ENCODE measurements at places on chromosomes 6 and 20.
A peak's percentile ranks its signal among the peaks of the same experiment; 100 is the strongest.

DNA sequence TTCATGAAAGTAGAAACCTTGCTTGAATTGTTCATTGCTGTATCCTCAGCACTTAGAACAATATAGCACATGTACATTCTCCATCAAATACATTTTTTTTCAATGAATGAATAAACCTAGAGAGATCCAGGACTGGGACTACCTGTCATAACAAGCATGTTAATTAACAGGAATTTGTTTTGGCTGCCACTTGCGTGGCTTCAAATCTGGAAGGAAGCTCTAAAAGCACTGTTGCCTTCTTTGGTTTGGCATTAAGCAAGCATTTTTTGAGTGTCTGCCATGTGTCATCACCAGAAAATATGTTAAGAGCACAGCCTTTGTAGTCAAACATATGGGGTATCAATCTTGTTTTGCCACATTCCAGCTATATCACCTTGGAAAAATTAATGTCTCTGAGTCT is 131.9 kb upstream of the BACH2 start:
- no peak for DNase-seq

DNA sequence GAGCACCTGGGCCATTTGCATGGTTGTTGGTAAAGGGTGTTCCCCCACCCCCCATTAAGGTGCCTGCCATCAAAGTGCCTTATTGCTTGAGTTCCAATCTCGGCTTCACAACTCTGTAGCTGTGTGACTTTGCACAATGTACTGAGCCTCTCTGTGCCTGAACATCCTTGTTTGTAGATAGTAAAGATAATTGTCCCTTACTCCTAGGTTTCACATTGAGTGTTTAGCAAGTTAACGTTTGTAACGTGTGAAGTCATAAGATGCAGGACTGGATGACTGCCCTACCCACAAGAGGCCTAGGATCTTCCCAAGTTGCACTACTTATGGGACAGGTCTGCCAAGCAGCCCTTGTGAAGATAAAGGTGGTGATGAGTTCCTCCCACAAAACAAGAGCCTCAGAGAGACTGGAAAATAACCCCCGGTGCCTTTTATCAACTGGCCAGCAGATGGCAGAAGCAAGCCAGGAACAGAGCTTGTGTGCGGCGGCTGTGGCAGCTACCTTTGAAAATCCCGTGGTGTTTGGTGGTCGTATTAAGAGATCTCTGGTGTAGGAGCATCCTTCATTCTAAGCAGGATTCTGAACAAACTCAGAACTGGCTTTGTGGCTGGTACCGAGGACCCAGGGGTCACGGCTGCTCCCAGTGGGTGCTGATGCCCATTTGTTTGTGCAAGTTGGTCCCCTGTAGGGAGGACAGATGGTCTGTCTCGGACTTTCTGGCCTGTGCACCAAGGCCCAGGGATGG is 99.1 kb downstream of the CDH26 start:
- DNase-seq, result peak; percentile 77

GRCh38 chr6:106536357-106536756 is 92.9 kb downstream of the RTN4IP1 start:
- DNase-seq, result no peak

- DNase-seq, result no peak
These were observed 162.5 kb downstream of the WDR27 start for GRCh38 chr6:169539176-169539897.

GRCh38 chr6:133184798-133185372 is 56.3 kb upstream of the EYA4 start:
- no peak for DNase-seq

- DNase-seq, result no peak
These were observed 22.8 kb upstream of the CLDN20 start for GRCh38 chr6:155240905-155241600.

DNA sequence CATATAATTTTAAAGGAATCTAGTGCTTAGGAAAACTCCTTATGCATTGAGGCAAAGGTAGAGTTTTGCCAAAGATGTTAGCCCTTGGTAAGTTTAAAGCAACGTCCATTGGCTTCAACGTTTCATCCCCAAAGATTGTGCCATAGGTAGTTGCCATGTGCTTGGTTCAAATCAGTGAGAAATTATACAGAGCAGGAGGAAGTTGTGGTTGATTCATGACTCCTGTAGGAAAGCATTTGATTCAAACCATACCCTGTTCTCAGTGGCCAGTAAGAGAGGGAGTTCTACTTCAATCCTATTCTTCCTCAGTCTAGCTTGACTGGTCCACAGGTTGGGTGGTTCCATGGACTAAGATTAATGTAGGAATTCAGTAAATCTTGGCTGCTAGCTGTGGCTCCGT is 535.6 kb downstream of the QKI start:
- no peak for DNase-seq

DNA sequence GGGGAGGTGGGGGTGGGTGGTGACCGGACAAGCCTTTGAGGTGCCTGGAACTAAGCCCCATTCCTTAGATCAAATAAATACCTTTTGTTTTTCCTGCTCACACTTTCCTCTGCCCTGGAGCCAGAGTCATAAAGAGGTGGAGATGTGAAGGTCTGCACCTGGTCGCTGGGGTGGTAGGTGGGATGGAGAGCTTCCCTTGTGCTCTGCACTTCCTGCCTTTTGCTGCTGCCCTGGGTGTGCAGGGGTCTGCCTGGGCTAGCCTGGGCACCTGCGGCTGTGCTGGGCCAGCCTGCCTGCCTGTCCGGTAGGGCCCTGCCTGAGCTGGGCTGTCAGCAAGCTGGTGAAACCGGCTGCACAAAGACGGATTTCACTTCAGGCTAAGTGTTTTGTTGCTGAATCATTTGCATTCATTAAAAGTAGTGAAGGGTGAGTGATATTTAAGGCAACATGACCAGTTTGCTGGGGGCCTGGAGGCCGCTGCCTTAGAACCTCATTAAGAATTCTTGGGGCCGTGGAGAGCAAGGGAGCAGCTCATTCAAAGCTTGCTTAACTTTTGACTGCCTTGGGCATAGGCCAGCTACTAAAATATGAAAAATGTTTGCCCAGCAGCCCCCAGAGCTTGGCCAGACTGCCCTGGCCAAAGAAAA is 20.5 kb downstream of the PTK7 start:
- DNase-seq, result no peak

DNA sequence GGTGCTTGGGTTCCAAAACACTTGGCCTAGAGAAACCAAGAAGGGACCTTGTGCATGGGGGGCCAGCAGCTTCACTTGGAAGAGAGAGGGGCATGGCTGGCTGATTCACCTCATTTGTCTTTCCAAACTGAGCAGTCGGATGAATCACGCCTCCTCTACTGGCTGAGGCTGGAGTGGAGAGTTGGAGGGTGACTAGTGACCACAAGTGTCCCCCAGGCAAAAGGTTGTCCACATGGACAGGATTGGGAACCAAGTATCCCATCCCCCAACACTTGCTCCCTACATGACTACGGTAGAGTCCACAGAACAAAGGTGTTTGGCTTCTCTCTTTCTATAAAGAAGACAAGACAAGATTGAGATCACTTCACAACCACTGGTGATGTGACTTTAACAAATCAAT is 875.6 kb downstream of the QKI start:
- DNase-seq, result no peak

GRCh38 chr6:85680388-85680787 is 37.7 kb upstream of the SYNCRIP start:
- no peak for DNase-seq

- no peak for DNase-seq
These were observed 18.0 kb downstream of the TFEB start for GRCh38 chr6:41717392-41717736.

DNA sequence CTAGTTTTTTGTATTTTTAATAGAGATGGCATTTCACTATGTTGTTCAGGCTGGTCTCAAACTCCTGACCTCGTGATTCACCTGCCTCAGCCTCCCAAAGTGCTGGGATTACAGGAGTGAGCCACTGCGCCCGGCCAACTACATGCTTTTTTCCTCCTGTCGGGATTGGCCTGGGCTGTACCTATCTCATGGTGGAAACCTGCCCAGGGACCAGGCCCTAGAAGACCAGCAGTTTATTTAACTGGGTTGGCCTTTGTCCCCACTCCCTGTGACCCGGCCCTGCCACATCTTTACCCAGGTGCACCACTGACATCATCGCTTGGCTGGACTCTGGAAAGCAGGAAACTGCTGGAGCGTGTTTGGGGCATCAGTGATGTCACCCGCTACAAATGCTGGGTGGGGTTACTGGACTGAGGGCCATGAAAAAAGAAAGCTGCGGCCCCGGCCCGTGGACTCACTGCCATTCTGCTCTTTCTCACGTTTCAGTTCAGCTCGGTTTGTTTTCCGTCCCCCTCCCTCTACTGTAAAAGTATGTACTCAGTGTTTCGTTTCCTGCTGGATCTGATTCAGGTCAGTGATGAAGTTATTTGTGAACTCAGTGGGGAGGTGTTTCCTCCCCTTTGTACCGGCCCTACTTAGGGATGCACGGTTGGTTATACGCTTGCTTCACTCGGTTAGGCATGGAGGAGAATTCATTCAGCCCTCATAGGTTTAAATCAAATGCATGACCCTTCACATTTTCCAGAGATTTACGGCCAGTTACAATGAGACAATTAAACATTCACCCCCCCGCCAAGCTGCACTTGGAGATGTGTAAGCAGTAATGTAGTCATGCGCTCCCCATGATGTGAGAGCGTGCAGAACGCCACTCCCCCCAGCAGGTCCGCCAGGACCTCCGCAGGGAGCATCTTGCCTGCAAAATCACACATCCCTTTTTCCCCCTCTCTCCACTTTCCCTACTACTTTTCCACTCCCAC is 179.3 kb downstream of the MTHFD1L start:
- DNase-seq, result no peak

DNA sequence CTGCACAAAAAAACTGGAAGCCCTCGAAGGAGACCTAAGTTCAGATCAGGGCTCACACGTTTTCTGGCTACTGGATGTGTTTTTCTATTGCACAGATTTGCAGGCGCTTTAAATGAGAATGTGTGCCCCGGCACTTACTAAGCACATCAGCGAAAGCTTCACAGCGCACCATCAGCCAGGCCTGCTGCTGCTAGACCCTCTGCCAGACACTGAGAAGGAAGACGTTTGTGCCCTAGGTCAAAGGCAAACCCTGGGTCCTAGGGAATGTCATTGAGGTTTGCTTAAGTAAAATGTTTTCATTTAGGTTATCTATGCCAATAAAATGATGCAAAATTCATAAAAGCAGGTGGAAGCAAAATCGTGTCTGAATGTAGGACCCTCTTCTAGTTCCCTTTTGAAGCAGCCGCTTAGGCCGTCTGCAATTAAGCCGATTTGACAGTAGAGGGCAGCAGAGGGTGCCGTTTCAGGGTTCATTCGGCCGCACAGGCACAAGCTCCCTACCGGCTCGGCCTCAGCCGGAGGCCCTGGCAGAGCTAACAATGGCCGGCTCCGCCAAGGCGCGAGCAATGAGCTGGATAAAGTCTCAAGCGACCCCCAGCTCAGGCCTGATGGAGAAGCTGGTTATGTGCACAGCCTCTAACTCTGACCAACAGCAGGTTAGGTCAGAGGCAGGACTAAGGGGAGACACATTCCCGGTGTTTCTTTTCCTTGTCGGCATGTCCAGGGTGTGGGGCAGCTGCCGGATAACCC is 107.2 kb upstream of the FOXA2 start:
- DNase-seq, result peak; percentile 42

- no peak for DNase-seq
These were observed 36.7 kb downstream of the NINL start for GRCh38 chr20:25548613-25549086.

DNA sequence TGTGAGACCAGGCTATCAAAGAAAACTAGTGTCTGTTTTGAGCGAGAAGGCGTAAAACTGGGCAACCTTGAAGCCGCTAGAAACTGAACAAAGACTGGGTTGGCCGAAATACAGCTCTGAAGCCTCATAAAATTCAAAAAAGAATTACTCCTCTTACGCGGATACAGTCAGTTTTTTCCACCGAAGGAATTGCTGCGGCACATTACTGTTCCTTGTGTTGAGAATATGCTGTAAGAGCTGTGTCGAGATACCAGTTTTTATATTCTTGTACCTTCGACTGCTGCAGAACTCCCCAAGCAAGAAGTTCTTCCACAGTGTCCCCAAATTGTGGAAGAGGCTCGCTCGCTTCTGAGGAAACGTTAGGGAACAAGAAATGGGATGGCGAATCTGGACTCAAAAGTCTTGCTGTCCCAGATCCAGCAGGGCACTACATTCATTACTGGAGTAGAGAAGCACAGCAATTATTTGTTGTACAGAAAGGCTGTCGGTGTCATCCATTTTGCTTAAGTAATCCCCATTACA is 523 bp upstream of the COX7A2 start:
- DNase-seq, result no peak

DNA sequence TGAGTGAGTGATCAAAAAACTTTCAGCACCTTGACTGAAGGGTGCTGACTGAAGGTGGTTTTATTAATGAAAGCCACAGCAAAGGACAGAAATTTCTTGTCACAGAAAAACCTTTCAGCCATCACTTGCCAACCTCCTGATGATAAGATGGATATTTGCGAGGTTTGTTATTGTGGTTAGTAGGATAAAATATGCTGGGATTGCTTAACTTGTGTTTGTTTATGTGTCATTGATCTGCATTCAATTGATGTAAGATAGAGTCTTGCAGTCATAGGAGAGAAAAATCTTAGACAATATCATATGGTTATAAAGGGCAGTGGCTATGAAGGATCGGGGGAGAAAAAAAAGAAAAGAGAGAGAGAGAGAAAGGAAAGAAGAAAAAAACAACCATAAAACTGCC is 1.2 kb downstream of the TSBP1 start:
- no peak for DNase-seq

DNA sequence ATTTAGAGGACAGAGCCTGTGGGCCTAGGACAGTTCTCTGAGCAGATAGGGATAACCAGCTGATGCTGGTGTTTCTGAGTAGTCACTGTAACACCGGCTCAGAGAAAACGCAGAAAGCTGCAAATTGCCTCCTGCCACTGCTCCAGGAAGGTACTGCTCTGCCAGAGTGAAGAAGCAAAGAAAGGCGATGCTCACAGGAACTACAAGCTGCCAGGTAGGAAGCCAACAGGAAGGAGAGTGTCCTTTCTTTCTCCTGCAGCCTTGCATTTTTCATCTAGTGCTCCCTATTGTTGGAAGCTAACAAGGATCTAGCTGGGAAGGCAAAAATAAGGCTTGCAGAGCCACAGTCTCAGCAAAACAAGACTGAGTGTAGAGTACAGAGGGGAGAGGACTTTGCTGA is 70.7 kb upstream of the RAB32 start:
- DNase-seq, result no peak

- DNase-seq, result no peak
These were observed 51.9 kb upstream of the MARCKS start for GRCh38 chr6:113805173-113805790.

DNA sequence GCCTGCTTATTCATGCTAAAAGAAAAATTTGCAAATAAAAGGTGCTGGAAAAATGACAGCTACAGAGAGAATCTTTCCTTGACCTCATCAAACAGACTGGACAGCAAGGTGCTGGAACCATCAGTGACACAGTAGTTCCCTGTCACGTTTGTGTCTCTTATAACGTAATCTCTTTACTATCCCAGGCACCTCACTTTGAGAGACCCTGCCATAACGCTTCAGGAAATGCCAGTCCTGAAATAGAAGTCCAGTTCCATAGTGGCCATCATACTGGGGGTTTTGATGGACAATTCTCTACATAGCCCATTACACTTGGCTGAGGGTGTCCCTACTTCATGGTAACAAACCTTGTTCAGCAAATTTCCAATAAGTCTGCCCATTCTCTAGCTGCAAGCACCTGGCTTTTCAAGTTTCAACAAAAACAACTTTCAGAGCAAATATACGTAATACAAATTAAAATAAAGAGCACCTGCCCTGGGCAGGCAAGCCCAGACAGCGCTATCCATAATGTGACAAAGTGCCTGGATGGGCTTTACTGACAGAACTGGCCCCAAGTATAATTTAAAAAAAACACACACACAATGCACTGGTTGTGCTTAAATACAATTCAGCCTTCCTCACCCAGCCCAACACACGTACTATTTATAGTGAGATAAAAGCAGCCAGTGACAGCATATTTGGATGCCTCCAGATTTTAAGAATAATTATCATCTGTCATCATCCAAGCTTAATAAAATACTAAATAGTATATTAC is 38.7 kb downstream of the CNKSR3 start:
- DNase-seq, result no peak

Measured in CD4-positive, alpha-beta T cell treated with Interleukin-10 for 1 hour (primary cell).